Hepatic stellate cell (primary cell): ENCODE measurements at places on chromosomes 12 and 14.

DNA sequence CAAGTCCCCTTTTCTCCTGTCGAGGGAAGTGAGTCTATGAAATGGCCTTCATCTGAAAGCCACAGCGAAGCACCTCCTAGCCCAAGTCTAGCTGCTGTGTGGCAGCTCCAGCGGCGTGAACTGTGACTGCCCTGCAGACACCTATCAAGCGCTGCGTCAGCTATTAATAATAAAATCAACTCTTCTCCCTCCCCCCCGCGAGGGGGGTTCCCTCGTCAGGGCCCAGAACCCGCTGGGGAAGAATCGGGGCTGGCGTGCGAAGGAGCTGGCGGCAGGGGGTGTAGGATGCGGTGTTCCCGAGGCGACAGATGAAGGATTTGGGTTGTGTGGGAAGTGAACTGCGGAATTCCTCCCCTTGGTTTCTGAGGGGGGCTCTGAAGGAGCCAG lies 662 bp upstream of the ATP2A2 start:
- DNase-seq = peak; percentile 71

DNA sequence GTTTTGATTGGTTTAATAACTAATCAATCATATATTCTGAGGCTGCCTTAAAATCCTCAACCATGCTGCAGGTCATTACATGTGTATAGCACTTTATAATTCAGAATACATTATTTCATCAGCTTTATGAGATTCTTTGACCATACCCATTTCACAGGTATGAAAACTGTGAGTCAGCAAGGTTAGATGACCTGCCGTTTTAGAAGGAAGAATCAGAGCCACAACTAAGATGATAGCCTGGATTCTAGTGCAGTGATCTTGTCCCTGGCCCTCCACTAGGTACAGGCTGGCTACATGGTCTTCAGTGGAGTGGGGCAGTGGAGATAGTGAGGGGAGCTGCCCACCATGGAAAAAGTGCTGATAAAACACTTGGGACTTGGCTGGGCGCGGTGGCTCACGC lies 154.4 kb upstream of the MAX start:
- DNase-seq = no peak

- DNase-seq = no peak
These were observed 20.5 kb upstream of the ZFP36L1 start for GRCh38 chr14:68813318-68813838.

DNA sequence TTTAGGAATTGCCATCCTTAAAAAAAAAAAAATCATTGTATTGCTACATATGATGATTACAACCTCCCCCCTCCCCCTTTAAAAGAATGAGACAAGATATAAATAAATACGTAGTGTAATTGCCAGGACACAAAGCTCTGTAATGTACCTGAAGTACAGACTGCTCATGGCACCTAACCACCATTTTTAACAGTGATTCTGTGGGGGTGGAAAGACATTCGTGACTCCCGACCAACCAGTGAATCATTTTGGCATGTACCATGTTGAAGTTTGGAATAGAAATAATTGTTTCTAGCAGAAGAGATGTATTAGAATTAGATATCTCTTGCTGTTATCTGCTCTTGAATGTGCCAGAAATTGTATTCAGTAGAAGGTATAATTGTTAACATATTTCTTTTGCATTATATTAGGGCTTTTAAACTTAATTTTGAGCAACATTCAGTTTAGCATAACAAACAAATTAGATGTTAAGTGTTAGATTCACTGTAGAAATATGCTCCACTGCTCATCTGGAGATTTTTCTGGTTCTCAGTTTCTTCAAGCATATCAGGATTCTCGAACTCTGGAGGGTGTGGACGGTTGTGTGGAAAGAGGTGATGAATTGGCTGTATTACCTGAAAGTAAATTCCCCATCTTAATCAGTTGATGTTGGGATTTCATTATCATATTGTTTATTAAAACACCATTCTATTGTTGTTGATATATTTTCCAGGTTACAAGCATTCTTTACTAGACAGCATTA lies 31.1 kb downstream of the FRS2 start:
- DNase-seq = peak; percentile 37

DNA sequence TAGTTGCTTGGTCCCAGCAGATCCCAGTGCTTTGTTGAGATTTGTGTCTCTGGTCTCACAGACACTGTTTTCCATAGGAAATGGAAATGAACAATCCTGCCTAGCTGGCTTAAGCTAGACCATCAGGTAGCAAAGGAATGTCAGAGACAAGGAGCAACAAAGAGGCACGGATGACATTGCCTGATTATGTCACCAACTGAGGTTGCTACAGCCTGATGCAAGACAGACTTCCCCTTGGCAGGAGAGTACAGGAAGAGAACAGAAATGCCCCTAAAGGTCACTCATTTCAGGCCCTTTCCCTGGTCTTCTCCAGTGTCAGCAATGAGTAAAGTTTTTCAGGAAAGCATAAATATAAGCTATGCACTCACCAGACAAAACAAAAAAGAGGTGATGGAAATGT lies 2.0 kb upstream of the PRB2 start:
- no peak for DNase-seq

- no peak for DNase-seq
These were observed 60.4 kb downstream of the PRMT8 start for GRCh38 chr12:3551386-3551785.

DNA sequence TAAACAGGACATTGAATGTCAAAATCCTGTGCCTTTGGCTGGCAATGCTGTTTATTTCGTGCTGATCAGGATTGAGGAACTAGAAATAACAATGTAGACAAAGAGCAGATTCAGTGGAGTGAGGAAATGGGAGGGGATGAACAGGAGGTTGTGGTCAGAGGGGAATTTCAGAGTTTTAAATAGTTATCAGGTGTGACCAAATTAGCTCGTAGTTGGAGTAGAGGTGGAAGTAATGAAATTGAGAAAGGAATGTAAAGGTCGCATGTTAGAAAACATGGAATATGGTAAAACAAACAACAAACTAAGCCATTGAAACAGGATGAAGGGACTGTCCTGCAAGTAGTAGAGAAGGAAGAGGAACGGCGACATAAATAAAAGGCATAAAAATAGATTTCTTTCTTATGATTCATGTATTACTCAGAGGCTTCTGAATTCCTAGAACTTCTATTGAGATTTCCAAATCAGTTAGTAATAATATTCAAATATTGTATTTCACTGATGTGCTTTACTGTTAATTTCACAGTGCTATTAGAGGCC lies 9.5 kb upstream of the SAV1 start:
- peak; percentile 65 for DNase-seq

- DNase-seq = no peak
These were observed 66.1 kb downstream of the PDZRN4 start for GRCh38 chr12:41254004-41254914.

DNA sequence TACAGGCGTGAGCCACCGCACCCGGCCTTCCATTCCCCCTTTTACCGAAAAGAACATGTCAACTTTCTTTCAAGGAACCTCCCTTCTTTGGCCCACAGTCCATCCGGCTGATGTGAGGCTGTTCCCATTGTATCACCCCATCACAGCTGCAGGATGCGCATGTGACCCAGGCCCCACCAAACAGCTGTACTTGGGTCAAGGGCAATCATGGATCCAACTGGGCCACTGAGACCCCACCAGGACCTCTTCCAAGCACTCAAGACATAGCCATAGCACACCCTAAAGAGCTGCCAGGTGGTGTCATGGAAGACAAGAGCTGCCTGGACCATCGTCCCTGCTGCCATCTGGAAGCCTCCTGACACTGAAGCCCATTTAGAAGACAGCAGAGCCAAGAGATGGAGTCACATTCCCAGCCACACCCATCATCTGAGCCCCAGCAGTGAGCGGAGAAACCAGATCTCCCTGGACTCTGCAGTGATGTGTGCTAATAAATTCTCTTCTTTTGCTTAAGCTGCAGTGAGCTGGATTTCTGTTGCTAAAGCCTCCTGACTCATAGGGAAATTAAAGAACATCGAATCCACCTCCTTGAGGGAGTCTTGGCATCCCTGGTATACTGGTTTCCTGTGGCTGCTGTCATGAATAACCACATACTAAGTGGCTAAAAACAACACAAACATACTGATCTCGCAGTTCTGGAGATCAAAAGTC lies 105.6 kb downstream of the KSR2 start:
- DNase-seq = no peak

DNA sequence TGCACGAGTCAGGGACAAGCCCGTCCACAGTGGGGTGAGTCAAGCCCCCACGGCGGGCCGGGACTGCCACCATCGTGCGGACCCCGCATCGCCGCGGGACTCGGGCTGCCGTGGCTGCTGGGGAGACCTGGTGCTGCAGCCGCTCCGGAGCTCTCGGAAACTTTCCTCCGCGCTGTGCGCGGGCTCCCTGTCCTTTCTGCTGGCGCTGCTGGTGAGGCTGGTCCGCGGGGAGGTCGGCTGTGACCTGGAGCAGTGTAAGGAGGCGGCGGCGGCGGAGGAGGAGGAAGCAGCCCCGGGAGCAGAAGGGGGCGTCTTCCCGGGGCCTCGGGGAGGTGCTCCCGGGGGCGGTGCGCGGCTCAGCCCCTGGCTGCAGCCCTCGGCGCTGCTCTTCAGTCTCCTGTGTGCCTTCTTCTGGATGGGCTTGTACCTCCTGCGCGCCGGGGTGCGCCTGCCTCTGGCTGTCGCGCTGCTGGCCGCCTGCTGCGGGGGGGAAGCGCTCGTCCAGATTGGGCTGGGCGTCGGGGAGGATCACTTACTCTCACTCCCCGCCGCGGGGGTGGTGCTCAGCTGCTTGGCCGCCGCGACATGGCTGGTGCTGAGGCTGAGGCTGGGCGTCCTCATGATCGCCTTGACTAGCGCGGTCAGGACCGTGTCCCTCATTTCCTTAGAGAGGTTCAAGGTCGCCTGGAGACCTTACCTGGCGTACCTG lies 1.1 kb downstream of the PDE3A start:
- DNase-seq = peak; percentile 60

GRCh38 chr12:18721452-18721851 lies 16.4 kb downstream of the PLCZ1 start:
- no peak for DNase-seq

DNA sequence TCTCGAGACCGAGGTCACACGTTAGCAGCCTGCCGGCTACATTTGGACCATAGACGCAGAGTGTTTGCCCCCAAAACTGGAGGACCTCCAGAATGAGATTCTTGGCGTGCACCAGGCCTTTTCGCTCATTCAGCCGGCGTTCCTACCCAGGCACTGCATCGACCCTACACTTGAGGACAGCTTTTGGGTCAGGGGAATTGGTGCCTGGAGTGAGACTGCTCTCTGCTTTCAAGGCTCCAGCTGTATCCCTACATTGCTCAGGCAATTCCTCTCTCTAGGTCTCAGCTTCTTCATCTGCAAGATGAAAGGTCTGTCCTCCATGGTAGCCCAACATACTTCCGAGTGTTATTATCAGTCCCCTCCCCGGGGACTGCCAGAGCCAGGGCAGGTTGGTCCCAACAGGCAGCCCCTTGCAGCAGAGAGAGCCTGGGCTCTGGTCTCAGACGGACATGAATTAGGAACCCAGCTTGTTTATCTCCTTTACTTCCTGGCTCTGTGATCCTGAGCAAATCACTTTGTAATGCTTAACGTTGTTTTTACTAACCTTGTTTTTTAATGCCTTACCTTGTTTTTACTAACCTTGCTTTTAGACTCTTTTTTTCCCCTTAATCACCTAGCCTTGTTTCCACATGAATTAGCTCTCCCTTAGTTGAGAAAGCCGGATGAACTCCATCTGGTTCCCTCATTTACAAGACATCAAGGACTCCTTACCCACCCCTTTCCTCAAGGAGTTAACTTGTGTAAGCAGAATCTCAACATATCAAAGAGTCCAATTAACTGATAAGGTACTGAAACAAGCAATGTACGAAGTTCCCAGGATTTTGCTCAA lies 892 bp downstream of the TCHP start:
- DNase-seq = peak; percentile 60

DNA sequence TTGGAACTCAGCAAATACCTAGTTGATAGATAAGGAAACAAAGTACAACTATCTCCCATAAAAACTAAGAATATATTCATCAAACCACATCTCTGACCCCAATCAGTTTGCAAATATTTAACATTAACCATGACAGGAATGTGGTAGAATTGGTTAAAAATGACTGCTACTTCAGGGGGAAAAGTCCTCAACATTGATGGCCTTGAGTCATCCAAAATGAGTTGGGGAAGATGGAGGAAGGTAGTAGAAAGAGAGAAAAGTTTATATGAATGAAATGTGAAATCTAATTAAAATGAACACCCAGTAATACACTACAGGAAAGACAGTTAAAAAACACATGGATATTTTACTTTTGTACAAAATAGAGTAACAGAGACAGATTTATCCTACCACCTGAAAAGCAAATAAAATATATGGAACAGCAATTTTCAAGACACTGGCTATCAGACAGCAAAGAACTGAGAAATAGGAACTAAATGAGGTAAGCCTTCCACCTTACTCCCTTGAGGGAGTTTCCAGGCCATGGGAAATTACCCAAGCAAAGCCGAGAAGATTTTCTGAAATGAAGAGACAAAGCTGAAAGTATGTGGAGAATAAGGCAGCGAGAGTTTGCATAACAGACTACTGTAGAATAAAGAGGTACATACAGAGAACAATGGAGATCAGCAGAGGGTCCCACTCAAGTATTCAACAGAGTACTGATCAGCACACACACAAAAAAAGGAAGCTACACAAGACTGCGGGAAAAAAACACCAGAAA lies 49.6 kb downstream of the TC2N start:
- no peak for DNase-seq

GRCh38 chr12:40820794-40821484 lies 128.7 kb downstream of the CNTN1 start:
- DNase-seq = no peak

GRCh38 chr12:4272424-4273272 lies 914 bp upstream of the CCND2 start:
- DNase-seq = no peak

GRCh38 chr14:68756734-68757133 lies 36.1 kb downstream of the ZFP36L1 start:
- no peak for DNase-seq

GRCh38 chr12:108561852-108562347 lies 496 bp upstream of the ISCU start:
- DNase-seq = no peak
